Activated CD4-positive, alpha-beta T cell treated with anti-CD3 and anti-CD28 coated beads for 36 hours (primary cell): ENCODE measurements at places on chromosomes 4 and X. TPM values are rescaled to one million over a fixed set of nuclear protein-coding genes. Genes with fewer than 3 reads are reported as not detected.

DNA sequence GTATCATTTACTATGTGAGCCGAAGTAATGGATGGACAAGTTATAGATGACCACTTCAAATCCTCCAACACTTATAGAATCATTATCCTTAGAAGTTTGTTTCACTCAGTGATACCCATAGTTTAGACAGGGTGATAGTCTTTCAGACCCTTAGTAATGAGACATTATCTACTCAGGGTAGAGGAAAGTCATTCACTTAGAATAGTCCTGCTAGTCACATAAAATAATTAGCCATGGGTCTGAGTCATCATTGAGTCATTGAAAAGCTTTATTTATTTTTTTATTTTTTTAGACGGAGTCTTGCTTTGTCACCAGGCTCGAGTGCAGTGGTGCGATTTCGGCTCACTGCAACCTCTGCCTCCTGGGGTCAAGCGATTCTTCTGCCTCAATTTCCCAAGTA is 321.7 kb upstream of the FSTL5 start:
- DNase-seq, result no peak

- DNase-seq, result no peak
These were observed 290.5 kb downstream of the BMPR1B start for GRCh38 chr4:95048296-95048695.

DNA sequence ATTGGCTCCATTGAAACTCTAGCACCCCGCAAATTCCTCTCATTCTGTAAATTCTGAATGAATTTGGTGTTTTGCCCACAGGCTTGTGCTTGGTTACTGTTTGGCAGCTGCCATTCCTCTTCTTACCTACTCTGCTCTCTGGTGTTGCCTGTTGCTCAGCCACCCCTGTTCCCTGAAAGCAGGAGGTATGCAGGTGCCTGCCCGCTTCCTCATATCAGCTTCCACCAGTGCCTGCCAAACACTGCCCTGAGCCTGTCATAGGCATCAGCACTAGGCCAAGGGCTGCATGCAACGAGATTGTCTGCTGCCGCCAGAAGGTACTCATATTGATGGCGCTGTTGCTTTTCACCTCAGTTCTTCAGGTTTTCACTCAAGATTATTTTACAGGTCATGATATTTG is 978.1 kb downstream of the C4orf33 start:
- DNase-seq, result no peak

DNA sequence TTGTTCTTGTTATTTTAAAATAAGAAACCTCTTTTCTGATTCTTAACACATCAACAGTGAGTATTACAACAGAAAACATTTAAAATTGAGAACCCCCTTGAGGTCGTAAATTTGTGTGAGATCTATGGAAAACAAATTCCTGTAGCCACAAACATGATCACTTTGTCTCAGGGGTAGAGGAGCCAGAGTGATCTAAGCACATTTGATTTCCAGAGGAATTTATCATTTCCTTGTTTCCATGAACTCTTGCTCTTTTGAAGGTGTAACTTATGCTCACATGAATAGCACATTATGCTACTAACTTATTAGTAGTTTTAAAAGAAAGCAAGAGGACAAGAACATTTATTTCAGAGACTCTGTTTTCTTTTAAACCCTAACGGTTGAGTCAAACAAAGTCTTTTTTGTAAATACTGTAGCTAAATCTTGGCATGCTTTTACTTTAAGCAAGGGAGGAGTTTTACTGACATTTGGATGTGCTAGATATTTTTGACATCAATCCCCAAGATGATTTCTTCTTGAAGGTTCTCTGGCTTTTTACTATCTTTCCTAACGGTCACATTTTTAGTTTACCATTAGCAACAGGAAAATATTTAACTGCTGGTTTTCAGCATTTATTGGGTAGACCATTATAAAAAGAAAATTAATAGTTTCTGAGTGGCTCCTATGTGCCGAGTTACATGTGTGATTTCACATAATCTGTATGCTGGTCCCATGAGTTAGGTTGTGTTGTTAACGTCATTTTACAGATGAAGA is 27.9 kb upstream of the ZCCHC12 start:
- DNase-seq, result no peak

DNA sequence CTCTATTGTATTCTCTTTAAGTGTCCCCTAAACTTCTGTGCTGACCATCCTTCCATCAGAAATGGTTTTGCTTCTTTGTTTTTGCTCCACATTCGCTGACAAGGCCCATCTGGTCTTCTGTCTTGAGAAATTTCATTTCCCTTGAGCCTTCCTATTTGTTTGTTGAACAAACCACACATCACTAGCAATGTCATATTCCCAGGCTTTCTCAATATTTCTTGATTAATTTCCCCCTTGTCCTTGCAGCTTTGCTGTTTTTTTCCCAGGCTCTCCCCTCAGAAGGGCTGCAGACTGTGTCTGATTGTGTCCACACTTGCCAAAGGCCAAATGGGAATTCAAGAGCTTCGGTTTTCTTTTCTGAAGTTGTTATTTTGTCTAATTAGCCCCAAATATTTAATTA is 158.9 kb downstream of the MID1IP1 start:
- DNase-seq, result no peak

- no peak for DNase-seq
These were observed 1037.9 kb upstream of the AGA start for GRCh38 chr4:178480105-178480504.

DNA sequence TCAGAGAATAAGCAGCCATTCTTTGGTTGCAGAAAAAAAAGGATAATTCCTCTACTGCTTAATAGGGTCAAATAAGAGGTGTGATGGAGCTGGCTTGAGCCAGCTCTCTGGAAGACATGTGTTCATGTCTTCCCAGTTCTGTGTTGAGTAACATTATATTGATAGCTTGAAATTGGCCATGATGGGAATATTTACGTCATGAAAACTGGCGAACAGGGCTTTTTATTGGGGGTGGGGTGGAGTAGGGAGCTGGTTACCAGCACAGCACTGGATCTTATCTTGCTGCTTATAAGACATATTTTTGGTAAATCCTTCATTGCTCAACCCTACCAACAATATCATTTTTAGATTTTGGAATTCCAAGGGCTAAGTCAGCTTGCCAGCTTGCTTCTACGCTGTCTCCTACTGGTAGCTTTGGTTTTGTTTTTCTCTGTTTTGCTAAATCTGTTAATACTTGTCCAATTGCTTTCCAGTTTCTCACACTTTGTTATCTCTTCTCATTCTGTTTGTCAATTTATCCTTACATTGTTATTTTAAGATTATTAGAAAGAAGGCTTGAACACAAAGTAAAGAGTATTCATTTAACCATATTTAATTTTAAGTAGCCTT is 25.3 kb upstream of the GBA3 start:
- no peak for DNase-seq

The RTL3 gene
- total RNA-seq, result not detected

The TMEM150C gene
- not detected for total RNA-seq
